GM04504 (cell line): ENCODE measurements at places on chromosomes 7 and 10.

GRCh38 chr7:124440081-124440480 lies 325.5 kb downstream of the GPR37 start:
- DNase-seq = no peak

DNA sequence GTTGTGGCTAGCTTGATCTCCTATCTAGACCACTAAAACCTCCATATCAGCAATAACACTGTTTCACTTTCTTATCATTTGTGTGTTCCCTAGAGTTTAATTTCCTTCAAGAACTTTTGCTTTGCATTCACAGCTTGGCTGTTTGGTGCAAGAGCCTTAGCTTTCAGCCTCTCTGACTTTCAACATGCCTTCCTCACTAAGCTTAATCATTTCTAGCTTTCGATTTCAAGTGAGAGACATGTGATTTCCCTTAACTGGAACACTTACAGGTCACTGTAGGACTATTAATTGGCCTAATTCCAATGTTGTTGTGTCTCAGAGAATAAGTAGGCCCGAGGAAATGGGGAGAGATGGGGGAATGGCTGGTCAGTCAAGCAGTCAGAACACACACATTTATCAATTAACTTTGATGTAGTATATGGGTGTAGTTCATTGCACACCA lies 10.6 kb upstream of the BPGM start:
- no peak for DNase-seq

DNA sequence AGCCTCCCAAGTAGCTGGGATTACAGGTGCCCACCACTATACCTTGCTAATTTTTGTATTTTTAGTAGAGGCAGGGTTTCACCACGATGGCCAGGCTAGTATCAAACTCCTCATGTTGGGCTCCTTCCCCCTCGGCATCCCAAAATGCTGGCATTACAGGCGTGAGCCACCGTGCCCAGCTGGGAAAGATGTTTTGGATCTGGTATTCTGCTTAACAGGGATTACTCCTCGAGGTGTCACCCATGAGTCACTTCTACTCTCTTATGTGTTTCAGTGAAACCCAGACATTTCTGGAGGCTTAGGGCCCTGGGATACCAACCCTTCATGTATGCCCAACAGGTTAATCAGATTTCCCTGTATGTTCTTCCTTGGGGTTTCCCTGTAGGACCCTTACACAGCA lies 11.8 kb upstream of the OPN4 start:
- no peak for DNase-seq

GRCh38 chr10:84423719-84424118 lies 95.3 kb downstream of the CCSER2 start:
- DNase-seq = no peak

DNA sequence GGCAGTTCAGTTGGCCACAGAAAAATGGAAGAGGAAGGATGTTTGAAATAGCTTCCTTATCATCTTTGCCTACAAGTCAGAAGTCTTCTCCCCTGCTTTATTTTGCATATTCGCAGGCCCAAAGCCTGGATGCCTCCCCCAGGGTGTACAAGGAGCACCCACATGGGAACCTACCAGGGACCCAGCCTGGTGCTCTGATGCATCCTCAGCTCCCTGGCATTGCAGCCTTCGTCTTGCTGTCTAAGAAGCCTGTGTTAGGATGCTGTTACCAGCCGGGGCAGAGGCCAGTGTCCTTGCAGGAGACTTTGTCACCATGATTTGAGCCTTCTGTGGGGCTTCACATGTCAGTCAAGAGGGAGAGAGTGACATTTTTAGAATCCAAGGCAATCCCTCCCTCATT lies 27.0 kb upstream of the GPR26 start:
- DNase-seq = no peak

DNA sequence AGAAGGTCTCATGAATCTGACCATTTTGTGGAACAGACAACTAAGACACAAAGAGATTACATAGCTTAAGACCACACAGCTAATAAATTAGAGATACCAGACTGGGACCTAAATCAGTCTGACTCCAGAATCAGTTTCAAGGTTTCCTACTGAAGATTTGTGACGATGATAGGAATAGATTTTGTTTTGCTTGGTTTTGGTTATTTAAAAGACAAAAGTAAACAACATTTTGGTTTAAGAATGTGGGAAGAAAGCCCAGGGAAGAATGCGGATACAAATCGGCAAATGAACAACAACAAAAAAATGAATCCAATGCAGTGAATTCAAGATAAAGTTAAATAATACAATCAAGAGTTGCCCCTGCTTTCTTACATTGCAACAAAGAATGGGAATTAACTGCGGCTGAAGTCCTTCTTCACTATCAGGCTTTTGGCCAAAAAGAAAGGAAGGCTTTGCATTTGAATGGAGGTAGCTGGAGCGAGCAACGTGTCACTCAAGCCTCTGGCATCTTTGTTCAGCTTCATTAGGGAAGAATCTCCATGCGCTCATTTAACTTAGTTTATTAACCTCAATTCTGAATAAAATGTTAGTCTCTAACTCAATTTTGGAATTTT lies 210.8 kb downstream of the ADAM12 start:
- no peak for DNase-seq

GRCh38 chr7:158588085-158588877 lies 658 bp upstream of the PTPRN2 start:
- no peak for DNase-seq

GRCh38 chr10:114523876-114524275 lies 119.6 kb upstream of the AFAP1L2 start:
- DNase-seq = no peak

- DNase-seq = no peak
Measured at GRCh38 chr7:139660317-139661042, 117.3 kb downstream of the HIPK2 start.

- DNase-seq = no peak
Measured at GRCh38 chr7:36925691-36926090, 201.4 kb upstream of the AOAH start.

GRCh38 chr10:62527019-62527827 lies 153.1 kb downstream of the ZNF365 start:
- DNase-seq = no peak

- DNase-seq = no peak
Measured at GRCh38 chr7:40704172-40704571, 569.4 kb downstream of the SUGCT start.

DNA sequence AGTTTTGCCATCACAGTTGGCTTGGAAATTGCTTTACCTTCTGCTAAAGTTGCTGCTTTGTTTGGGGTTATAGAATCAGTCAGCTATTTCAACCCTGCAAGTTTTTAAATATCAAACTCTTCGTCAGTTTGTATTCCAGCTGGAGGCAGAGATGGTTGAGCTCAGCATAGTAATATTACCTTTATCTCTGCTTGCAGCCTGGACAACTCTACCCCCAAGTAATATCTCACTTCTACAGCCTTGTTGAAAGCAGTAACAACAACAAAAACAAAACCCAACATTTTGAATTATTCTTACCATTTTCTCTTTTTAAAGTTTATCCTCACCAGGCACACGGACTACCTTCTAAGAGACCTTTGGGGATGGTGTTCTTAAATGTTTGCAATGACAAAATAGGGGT lies 239.1 kb upstream of the PHF14 start:
- no peak for DNase-seq

- no peak for DNase-seq
Measured at GRCh38 chr7:44930921-44931320, 45.6 kb upstream of the PURB start.

GRCh38 chr10:117417196-117417595 lies 42.0 kb upstream of the PDZD8 start:
- DNase-seq = no peak

DNA sequence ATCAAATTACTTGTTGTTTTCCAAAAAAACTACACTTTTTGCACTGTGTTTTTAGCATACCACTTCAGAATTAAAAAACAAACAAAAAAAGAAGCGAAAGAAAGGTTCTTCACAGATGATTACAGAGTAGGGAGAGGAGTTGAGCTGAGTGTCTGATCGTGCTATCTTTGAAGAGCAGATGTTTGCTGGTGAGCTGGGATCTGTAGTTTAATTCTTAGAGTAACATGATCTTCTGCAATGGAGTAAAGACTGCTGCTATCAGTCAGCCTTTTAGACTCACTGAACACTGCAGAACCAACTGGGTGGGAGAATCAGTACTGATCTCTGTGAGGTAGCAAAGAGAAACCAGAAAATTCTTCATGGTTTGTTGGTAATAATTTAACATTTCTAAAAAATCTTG lies 1197.8 kb upstream of the SORCS1 start:
- no peak for DNase-seq

DNA sequence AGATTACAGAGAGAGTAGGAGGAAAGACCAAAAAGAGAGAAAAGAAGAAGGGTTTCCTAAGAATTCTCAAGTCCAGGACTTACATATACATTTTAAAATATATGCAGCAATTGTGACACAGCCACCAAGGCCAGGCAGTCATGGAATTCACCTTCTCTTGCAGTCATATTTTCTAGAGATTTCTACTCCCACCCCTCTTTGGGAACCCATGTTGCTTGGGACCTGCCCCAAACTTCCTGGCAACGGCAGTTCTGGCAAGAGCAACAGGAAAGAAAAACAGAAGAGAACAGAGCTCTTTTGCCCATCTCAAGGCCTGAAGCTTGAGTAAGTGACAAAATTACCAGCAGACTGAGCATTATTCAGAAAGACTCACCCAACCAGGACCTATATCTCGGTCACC lies 128.3 kb upstream of the ASAH2 start:
- DNase-seq = no peak

DNA sequence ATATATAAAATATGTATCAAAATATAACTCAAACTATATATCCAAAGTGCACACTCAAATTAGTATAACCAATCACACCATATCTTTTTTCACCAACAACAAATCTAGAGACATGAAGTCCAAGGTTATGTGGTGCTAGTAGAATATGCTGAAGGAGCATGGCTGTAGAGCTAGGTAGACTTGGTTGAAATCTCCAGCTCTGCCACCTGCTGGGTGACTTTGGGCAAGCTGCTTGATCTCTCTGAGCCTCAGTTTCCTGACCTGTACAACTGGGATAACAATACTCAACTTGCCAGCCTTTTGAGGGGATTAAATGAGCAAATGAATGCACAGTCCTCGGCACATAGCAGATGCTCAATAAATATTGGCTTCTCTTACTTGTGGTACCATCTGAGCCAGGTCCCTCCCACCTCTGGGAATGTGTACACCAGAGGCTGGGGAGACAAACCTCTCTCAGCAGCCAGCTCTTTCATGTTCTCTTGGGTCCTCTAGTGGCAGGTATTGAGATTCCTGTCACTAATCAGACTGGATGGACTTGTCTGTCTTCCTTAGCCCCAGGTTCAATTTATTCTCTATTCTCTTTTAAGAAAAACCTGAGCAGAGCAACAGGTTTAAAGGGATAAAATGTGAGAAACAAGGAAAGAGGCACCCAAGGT lies 94.3 kb upstream of the PDE1C start:
- no peak for DNase-seq

GRCh38 chr7:45564485-45564884 lies 9.7 kb upstream of the ADCY1 start:
- no peak for DNase-seq

DNA sequence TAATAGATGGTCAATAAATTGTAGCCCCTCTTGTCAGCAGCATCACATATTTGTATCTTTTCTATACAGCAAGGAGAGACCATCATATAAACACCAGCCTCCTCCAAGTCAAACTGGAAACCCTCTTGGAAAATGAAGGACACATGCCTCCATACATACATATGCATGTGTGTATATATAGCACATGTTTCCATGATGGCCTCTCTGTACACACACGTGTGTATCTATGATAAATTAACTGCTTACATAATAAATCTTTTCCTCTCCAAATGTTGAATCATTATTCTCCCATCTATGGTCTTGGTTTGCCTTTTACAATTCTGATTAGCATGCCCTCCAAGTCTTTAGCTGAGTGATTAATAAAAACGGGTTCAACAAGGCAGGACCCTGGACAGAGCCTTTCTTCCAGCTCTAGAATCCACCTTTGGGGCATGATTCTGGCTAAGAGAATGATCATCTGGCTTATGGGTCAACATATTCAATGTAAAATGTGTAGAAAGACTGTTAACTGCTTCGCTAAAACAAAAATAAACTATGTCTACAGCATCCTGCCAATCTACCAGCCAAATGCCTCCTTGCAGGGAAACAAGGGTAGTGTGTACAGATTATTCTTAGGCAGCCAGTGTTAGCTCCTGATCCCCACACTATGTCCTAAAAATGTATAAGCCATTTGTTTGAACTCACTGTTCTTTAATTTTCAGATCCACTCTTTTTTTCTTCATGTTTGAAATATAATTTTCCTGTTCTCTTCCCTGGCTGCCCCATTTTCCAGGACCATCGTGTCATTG lies 70.0 kb downstream of the CRTAC1 start:
- DNase-seq = no peak

- no peak for DNase-seq
Measured at GRCh38 chr7:35849954-35850353, 49.1 kb downstream of the SEPTIN7 start.

GRCh38 chr7:90345595-90346335 lies 751 bp upstream of the GTPBP10 start:
- no peak for DNase-seq

- DNase-seq = no peak
Measured at GRCh38 chr7:41779918-41780317, 77.0 kb upstream of the INHBA start.

DNA sequence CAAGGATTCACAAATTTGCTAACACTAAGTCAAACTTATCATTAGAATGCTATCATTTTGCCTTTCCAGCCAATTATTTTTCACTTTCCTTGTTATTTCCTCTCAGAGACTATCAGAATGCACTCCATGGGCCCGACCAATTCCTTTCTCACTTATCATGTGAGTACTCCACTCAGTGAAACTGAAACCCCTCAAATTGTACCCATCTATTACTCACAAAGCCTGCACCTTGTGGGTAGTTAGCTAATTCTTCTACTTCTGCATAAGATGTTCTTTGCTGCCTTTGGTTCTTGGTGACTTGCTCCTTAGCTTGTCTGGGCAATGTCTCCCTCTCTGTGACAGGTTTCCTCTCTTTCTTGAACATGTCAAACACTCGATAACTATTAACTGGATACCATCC lies 35.2 kb upstream of the MBL2 start:
- no peak for DNase-seq

GRCh38 chr7:45259966-45260646 lies 102.5 kb downstream of the RAMP3 start:
- DNase-seq = no peak

DNA sequence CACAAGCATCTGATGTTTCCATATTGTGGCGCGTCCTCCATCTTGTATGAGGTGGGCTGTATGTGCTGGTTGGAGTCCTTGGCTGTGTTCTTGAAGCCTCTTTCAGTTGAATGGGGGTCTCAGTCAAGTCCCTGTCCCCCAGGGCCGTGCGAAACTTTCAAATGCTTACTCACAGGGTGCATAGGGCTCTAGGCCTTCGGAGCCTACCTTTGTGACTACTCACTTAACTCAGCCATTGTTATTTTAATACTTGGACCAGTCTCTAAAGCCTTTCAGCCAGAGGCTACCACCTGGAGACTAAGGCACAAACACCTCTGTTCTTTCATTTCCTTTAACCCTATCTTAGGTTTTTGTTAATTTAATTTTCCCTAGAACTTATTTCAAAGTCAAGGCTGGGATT lies 785.9 kb downstream of the GATA3 start:
- no peak for DNase-seq

- no peak for DNase-seq
Measured at GRCh38 chr10:125455431-125455830, 227.5 kb downstream of the TEX36 start.
